T-cell (primary cell): ENCODE measurements at places on chromosomes 2 and 18. TPM values are rescaled to one million over a fixed set of nuclear protein-coding genes. Genes with fewer than 3 reads are reported as not detected.

DNA sequence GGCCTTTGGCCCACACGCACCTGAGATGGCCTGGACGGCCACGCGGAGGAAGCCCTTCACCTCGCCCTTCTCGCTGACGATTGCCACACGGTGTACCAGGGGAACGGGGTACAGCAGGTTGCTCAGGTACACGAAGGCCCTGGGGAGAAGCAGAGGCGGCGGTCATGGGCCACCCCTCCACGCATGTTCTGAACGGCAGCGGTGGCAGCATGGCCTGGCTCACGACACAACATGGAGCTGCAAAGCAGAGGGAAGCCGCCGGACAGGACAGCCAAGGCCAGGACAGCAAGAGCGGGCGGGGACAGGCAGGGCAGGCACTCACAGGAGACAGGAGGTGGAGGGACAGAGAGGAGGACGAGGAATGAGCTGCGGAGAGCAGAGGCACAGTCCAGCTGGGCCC lies 58.7 kb downstream of the AQP12A start:
- DNase-seq, result no peak

DNA sequence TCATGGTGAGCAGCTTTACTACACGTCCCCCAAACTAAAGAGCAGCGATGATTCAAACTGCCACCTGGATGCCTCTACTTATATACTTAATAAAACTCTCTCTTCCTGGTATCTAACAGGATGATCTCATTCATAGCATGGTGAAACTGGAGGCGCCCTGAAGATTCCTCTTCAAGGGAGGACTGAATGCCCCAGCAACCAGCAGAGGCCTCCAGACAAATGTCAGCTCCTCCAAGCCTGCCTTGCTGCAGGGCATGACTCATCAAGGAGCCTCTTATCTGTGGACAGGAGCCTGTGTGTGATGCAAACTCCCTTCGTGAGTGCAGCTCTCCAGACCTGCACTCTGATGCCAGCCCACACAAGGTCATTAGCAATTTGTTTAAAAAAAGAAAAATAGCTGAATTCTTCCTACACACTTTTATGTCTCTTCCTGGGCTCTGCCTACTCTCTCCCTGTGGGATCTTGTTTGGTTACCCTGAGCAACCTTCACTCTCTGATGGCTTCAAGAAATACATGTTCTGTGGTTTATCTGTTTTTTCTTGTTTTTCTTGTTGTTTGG lies 30.2 kb downstream of the LONRF2 start:
- no peak for DNase-seq

DNA sequence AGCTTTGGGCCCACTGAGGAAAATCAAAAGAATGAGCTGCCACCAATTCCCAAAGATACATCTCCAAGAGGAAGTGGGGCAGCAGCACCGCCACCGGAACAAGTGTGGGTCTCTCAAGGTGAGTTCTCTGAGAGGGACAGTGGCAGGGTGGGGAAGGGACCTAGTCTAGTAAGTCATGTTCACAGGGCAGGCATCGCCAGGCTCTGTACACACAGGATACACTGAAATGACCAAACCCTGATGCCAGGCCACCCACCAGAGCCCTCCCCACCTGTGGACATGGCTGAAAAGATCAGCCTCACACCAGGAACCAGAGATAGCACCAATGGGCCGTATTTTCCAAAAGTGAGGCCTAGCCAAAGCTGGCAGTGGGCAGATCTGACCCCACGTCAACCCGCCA lies 108.2 kb upstream of the SMAD2 start:
- DNase-seq, result no peak

DNA sequence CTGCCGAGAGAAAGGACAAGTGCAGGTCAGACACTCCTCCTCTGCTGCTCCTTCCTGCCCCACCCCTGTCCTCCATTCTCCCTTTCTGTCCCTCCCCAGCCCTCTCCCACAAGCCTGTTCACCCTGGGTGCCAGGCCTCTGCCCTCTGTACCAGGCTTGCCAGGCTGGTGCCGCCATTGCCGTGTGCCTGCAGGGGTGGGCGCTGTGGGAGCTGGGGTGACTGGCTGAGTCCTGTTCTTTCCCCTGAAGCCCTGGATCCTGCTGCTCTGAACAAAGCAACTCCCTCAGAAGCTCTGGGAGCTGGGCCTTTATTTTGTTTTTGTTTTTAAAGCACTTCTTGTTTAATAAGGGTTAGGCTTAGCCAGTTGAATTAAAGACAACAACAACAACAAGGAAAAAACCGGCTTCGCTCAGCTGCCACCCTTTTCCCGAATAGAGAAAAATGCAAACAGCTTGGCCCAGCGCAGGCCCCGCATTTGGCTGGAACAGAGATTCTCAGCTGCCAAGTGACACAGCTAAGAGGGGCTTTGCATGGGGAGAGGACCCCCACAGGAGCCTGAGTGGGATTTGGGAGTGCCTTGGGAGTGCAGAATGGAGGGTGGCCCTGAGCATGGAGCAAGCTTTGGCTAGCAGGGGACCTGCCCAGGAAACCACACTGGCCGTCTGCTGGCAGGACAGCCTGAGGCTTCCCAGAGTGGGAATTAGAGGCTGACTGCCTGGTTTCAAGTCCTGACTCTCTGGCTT lies 9.1 kb downstream of the PCARE start:
- no peak for DNase-seq

GRCh38 chr2:66919286-66919685 lies 477.8 kb upstream of the ETAA1 start:
- no peak for DNase-seq

DNA sequence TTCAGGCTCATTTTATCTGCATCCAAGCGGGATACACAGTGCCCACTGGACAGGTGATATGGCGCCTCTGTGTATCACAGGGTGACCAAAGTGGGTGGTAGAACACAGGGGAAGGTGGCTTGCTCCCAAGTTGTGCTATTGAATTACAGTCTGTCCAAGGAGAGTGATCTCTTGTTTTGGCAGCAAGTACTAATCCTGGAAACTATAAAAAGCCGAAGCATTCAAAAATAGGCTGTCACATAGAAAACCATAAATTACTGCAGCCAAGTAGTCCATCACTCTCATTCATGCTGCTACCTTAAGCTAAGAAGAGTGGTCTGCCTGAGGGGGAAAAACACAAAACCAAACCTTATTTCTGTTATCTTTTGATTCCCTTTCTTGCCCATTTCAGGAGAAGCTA lies 237.1 kb upstream of the POU3F3 start:
- no peak for DNase-seq

GRCh38 chr18:6219116-6219717 lies 195.5 kb downstream of the L3MBTL4 start:
- no peak for DNase-seq

DNA sequence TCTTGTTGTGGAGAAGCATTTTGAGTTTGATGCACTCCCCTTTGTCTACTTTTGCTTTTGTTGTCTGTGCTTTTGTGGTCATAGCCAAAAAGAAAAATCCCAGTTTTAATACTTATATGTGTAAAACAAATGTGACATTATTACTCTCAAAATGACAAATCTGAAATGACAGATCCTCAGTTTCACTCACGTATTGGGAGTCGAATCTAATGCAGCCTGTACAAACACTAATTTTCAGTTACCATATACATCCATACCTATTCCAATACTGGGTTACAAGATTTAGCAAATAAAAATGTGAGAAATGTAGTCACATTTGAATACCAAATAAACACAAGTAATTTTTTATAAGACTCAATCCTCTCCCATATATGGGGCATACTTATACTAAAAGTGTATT lies 148.2 kb upstream of the ZNF516 start:
- no peak for DNase-seq

DNA sequence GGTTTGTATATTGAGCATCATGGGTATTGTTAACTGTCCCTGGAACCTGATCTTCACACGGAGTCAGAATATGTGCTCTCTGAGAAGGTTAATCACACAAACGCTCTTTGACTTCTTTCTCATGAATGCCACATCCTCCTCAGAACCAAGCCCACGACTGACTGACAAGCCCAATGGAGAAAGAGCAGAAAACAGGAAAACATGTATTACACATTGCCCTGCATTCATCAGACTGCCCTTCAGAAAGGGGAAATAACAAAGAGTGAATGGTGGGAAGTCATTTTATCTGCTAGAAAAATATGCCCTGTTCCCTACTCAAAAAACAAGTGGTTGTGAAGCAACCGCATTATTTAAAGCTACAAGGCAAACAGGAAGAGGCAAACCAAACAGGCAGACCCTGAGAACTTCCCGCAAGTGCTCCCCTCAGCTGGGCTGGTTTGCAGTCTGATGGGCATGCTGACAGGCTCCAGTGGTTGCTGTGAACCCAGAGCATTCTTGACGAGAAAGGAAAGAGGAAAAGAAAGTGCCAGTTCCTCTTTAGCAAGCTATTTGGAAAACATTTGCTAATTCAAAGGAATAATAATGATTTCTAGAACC lies 172.9 kb upstream of the SETBP1 start:
- peak; percentile 22 for DNase-seq

GRCh38 chr18:56302156-56302555 lies 336.2 kb downstream of the TXNL1 start:
- DNase-seq, result no peak

DNA sequence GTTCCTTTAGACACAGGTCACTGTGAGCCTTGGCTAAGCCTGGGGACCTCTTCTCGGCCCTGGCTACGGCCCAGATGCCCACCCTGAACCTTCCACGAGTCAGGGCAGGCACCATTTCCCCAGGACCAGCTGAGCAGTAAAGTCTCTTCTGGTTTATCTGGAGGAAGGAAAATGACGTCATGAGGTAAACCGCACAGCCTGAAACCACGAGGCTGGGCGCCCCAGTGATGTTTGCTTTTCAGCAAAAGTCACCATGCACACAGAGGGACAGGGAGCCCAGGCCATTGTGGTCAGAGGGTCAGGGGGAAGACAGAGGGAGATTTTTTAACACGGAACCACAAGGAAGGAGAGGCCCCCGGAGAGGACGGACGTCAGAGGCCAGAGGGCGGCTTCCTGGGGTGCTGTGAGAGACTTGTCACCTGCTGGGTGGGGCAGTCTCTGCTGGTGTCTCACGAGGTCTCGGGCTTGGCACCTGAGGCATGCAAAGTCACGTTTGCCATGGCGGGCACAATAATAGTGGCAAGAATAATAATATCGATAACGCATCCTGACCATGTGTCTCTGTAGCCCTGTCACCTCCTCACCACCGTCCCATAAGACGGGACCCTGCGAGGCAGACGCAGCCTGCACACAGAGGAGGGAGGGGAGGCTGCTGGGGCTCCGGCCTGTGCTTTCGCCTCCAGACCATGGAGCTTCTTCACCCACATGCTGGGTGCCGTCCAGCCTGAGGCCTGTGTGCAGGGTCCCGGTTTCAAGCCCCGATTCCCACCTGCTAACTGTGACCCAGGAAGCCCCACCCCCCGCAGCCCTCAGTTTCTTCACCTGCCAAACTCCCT lies 33.2 kb upstream of the FOSL2 start:
- DNase-seq, result peak; percentile 78

DNA sequence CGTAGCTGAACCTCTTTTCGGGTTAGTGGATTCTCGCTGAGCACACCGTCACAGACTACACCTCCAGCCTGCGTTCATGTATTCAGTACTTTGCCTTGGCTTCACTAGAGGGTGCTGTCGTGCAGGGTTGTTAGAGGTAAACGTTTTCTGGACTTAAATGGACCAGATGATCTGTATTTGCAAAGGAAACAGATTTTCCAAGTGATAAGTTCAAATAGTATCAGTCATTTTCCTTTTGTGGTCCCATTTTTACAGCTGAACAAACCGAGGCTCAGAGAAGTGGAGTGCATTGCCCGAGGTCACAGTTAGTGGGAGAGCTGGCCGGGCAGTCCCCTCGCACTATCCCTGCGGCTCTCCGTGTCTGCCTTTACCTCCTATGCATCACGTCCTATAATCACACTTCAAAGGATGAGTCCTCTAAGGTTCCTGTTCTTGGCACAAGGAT lies 125.9 kb downstream of the MAP4K4 start:
- peak; percentile 71 for DNase-seq

- DNase-seq, result no peak
These were observed 3.7 kb upstream of the MRPS9 start for GRCh38 chr2:105034170-105034569.

- DNase-seq, result no peak
These were observed 204.2 kb downstream of the TMEM247 start for GRCh38 chr2:46683541-46683940.

- no peak for DNase-seq
These were observed 646.7 kb upstream of the ZNF804A start for GRCh38 chr2:183951630-183952029.

- DNase-seq, result no peak
These were observed 4.0 kb upstream of the RTP5 start for GRCh38 chr2:241865416-241865956.

DNA sequence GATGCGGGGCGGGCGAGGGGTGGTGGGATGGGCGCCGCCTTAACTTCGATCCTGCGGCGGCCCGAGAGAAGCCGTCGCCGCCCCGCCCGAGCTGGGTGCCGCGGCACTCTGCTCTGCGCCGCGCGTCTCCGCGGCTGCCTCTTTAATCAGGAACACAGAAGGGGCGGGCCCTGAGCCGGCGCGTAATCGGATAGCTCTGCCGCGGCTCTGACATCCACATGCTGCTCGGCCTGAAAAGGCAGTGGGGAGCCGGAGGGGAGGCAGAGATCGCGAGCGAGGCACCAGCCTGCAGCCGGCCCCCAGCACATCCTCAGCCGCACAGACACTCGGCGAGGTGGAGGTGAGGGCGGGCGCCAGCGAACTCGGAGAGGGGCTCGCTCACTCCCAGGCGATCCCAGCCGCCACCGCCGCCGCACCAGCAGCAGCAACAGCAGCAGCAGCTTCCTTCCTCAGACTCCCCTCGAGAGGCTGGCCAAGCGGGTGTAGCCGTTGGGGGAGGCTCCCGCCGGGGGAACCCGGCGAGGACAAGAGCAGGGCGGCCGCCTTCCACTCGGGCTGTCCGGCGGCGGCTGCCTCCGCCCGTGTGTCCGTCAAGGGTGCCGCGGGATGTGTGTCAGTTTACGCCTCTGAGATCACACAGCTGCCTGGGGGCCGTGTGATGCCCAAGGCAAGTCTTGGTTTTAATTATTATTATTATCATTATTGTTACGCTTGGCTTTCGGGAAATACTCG lies at the start of gene NRP2:
Gene NRP2 (plus strand): TSS at position 263 of the 732 bp plus-strand sequence. CDS start 790 bp downstream, outside the sequence.
- no peak for DNase-seq

DNA sequence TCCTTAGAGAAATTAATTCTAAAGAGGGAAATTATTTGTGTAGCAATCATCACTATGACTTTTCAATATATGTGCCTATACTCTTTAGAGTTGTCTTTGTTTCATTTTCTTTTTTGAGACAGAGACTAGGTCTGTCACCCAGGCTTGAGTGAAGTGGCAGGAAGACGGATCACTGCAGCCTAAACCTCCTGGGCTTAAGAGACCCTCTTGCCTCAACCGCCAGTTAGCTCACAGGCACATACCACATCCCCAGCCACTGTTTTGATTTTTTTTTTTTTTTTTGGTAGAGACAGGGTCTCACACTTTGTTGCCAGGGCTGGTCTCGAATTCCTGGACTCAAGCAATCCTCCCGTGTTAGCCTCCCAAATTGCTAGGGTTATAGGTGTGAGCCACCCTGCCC lies 12.4 kb downstream of the YWHAQ start:
- peak; percentile 28 for DNase-seq

DCDC2C gene
- not detected for total RNA-seq

SPOPL gene
- total RNA-seq, result 11.8 TPM

ANKRD62 gene
- total RNA-seq, result not detected

G6PC2 gene
- total RNA-seq, result not detected

CTAGE1 gene
- total RNA-seq, result not detected

TCF23 gene
- not detected for total RNA-seq

FOXD4L1 gene
- 0.38 TPM for total RNA-seq

ALPG gene
- total RNA-seq, result not detected

AQP12A gene
- not detected for total RNA-seq
